ENCODE measurements at places on chromosomes 5 and 9.

DNA sequence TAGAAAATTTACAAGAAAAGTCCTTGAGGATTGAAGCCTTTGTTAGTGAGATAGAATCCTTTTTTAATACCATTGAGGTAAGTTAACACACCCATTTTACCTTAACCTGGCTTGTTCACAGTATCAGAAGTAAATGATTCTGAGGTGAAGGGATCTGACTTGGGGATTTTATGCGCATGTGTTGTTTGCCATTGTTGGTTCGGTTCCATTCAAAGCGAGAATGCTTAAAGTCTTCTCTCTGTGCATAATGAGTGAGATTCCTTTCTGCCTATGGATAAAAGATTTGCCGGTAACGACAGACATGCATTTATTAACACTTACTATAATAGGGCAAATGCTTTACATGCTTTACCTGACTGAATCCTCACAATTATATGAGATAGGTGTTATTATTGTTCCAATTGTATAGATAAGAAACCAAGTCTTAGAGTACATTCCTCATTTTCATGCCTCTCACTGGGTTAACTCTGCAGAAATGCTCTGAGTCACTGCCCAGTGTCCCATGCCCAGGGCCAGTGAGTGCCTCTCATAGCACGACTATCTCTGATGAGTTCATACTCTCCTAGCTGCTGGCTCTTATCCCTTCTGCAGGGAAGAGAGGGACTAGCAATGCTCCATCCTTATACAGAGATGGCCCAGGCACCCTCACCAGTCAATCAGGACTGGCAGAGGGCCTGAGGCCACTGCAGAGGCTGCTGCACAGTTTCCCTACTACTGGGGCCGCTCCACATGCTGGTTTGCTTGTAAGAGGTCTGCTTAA lies 54.4 kb downstream of the CMYA5 start:
- DNase-seq, result no peak

DNA sequence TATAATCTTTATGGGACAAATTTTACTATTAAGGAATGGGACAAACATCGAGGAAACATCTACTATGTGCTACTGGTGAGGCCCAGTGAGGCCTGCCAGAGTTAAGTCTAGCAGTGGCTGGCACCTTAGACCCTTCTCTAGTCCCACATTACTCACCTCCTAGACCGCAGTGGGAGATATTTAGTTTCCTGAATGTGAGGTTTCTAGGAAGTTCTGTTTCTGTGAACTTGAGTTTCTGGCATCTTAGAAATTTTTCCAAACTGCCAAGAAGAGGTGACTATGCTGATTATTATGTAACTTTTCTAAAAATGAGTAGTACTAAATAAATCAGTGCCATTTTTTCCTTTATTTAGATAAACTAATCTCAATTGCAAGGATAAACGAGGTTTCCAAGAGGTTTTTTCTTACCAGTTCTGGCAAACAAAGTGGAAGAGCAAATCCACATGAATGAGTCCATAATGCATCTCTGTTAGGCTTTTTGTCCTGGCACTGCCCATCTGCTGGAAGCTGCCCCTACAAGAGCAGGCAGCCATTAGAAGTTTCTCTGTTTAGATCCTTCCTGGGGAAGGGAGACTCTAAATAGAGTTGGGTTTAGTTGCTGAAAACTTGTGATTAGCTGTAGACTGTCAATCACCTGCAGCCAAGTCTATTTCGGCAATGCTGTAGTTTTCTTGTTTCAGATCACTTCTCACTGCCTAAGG lies 348.7 kb downstream of the MAN2A1 start:
- no peak for DNase-seq

- DNase-seq, result no peak
Observed at GRCh38 chr5:14767053-14767452, 102.5 kb downstream of the OTULIN start.

DNA sequence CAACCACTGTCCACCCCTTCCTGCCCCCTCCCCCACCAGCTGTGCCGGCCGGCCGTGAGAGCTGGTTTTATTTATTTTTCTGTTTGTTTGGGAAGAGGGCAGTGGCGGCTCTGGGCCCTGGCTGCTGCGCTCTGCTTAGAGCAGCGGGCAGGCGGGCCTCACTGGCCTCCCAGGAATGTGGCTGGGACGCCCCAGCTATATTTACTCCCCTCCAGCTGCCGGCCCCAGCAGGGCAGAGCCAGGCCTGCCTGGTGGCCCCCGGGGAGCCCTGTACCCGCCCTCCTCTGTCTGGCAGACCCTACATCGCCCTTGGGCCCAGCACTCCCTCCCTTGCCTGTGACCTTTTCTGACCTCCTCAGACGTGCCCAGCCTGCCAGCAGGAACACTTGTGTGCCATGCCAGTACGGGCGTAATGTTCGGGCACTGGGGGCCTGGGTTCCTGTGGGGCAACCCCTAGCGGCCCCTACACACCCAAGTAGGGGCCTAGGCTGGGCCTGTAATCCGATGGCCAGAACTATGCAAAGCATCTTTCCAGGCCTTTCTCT lies 7.7 kb downstream of the CXXC5 start:
- no peak for DNase-seq

GRCh38 chr5:106454651-106455415 lies 1215.9 kb downstream of the EFNA5 start:
- no peak for DNase-seq

DNA sequence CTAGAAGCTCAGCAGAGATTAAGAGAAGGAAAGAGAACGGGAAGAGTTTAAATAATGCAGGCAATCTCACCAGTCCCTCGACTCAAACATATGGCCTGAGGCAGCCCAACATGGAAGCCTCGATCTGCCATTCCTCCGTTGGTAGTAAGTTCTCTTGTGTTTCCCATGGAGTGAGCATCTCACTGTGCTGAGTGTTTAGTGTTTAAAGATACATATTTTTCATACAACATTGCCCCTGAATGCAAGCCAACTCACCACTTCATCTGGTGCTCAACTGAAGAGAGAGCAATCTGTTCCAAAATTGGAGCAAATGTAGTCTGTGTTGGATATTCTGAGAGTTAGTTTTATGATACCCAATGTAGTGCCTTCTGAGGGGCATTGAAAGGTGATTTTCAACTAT lies 171.5 kb upstream of the ATP10B start:
- no peak for DNase-seq

Measured in CD8-positive, alpha-beta memory T cell (primary cell).